NK-92 treated with Interleukin-12 subunit alpha and Interleukin-12 subunit beta, amount 100 ng/mL, for 24 hours (cell line): ENCODE measurements at places on chromosomes 1 and 21.
A peak's percentile ranks its signal among the peaks of the same experiment; 100 is the strongest.

GRCh38 chr1:246588159-246588721 is 22.0 kb downstream of the CNST start:
- no peak for DNase-seq

GRCh38 chr1:11654939-11655808 is 497 bp downstream of the FBXO44 start:
- no peak for DNase-seq

- no peak for DNase-seq
Observed at GRCh38 chr1:209662879-209663327, 10.7 kb upstream of the LAMB3 start.

GRCh38 chr1:151998611-151999362 is 5.1 kb upstream of the S100A10 start:
- peak; percentile 33 for DNase-seq

GRCh38 chr1:162951553-162952315 is 90.8 kb upstream of the CCDC190 start:
- no peak for DNase-seq

DNA sequence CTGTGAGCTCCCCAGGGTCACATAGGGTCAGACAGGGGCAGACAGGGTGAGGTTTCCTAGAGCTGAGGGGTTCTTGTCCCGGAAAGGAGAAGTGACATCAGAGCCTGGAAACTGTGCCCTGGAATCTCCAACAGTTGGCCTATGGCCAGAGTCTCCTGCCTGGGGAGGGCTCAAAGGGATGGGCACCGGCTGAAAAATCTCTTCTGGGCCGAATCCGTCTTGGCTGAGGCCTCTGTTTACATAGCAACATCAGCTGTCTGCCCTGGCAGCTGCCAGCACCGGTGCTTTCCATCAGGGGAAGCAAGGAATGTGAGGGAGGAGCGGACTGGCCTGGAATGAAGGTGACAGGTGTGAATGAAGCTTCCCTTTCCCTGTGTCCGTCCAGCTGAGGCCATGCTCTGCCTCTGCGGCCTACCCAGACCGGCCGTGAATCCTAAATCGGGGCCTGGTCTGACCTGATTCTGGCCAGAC is 30.7 kb downstream of the VASH2 start:
- no peak for DNase-seq

- no peak for DNase-seq
Observed at GRCh38 chr1:154151311-154151710, 3.6 kb downstream of the NUP210L start.

DNA sequence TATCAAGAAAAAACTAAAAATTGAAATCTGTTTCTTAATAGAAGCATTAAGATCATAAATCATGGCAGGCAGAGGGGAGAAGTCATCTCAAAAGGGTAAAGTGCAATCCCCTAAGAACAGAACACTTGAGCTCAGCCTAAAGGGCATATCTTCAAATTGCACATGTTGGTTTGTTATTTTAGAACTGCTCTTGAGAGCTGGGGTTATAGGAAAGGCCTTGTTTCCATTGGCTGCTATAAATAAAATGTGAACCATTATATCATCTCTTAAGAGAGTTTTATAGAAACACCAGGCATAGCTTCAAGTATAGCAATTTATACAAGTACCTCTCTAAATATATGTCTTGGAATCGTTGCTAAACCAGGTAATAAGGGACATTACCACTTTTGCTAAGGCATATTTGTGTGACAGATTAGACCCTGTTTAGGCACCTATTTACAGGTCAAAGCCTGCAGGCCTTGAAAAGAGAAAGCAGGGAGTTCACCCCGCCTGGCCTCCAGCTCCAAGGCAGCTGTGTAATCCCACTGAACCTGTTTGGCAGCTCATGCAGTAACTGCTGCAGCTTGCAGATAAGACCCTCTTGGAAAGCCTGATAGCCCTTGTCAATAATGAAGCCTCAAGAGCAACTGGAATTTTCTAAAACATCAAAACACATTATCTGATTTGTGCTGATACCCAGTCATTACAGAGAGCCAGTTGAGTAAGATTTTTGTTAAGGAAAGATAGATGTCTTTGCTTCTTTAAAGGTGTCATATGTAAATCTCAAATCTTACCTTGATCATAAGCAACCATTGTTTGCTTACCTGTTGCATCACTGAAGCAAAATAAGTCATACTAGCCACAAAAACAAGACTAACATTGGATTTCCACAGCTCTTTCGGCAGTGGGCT is 24.2 kb upstream of the SYDE2 start:
- DNase-seq: no peak

DNA sequence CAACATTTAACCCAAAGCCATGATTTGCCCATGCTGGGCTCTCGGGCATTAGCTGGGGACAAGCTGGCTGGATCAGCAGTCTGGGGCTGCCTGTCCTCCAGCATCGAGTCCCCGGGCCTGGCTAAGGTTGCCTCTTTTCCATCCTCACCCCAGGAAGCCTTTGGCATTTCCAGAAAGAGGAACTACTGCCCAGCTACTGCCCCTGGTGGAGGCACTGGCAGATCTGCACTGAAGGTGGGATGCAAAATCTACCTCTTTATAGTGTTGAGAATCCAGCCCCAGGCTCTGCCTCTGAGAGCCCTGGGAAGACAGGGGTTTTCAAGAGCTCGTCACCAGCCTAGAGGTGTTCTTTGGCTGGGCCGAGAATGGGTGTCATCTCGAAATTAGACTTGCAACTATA is 635.9 kb downstream of the MATN1 start:
- no peak for DNase-seq

- DNase-seq: no peak
Observed at GRCh38 chr1:87263785-87264184, 64.9 kb upstream of the LMO4 start.

DNA sequence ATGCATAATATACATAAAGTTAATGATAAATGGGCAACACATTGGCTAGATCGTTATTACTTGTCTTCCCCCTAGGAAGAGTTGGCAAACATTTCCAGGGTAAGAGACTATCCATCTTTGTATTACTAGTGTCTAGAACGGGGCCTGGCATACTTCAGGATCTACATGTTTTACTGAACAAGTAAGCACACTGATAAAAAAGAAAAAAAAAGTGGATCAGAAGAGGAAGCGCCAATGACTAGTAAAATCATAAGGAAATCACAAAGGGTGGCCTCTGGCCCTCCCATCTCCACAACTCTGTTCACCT is 482 bp downstream of the TM2D1 start:
- no peak for DNase-seq

DNA sequence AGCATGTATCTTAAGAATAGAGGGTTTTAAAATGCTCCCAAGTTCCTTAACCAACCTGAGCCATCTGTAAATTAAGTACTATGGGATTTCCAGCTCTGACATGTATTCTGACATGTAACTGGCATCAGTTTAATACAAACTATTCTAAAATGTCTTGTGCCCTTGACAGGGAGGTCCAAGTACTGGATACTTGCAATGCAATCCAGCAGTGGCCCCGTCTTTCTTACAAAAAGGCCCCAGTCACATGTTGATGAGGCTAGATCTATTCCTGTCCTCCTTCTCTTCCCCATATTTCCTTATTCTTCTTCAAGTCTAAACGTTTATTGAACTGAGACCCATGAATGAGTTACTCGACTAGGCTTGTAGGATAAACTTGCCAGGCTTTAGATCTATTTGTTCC is 46.4 kb downstream of the MRPL39 start:
- DNase-seq: no peak

DNA sequence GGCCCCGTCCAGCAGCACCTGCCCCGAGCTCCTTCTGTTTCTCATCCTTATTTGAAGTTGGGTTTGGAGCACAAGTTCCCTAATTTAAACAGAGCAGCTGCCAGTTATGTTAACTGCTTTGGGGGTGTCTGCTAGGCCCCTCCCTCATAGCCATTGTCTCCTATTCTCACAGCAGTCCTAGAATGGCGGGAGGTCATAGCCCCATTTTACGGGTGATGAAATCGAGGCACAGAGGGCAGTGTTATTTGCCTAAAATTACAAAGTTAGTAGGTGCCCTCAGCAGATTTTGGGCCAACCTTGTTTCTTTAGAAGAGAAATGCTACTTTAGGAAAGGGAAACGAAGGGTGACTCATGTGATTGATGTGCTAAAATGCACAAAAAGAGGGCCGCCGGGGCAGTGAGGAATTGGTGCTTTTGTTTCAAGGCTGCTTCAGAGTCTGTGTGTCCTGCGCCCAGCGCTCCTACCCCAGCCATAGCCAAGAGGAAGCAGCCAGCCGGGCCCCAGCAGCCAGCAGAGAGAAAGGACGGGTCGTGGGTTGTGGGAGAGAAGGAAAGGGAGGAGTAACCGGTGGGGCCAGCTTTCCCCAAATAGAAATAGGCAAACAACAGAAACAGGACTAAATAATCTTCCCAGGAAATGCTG is 13.0 kb downstream of the VANGL1 start:
- DNase-seq: no peak
